ENCODE measurements at places on chromosomes 16 and 17.

DNA sequence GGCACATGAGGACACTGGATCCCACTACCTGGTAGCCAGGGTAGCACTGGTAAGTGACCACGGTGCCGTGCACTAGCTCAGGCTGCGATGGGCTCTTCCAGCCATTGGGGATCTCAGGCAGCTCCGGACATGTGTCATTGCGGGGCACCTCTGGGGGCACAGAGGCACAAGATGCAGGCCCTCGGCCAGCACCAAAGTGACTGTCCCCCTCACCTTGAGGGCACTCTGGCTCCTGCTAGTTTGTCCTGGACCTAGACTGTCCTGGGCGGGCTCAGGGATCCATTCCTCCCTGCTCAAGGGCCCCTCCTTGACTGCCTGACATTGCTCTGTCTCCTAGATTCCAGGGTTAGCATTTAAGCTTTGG is 6.7 kb upstream of the PHF12 start:
- no peak overlapping the region for H3K4me3 ChIP-seq
- no peaks in the 10 kb centered on the region for H3K4me1 ChIP-seq
- DNase-seq: no peak
- H3K27me3 ChIP-seq: no peaks in the 10 kb centered on the region
- no peak overlapping the region for H3K27ac ChIP-seq
- no peaks in the 10 kb centered on the region for H3K36me3 ChIP-seq

DNA sequence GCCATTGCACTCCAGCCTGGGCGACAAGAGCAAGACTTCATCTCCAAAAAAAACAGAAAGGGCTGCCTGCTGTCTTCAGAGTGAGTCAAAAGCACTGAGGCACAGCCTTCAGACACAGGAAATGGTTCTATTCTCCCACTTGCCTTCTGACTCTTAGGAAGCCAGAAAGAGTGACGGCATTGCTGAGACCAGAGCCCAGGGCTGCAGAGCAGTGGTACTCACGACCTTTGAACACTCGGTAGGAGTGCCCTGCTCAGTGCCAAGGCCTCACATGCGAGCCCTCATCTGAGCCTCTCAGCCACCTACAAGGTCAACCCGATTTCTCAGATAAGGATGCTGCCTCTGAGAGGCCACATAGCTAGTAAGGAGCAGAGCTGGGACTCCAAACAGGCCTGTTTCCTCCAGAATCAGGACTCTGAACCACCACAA is 3.5 kb upstream of the ITGAE start:
- no peak for DNase-seq
- peaks cover 9% of the 10 kb centered on the region for H3K36me3 ChIP-seq
- no peaks in the 10 kb centered on the region for H3K4me1 ChIP-seq
- no peak overlapping the region for H3K4me3 ChIP-seq
- H3K27me3 ChIP-seq: no peaks in the 10 kb centered on the region

DNA sequence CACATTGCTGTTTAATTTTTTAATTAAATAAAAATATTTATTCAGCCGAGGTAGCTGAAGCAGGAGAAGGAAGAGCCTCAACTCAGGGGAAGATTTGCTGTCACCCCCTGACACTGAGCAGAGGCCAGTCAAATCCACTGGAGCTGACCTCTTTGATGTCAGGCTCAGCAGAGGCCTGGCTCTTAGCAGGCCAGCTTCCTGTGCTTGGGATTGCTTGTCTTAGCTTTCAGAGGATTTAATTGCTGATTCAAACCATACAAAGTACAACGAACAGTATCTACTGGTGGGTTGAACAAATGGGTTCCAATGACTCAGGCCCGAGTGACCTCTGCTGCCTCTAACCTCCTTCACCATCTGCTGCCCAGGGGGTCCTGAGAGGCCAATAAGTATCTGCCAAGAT is 417.0 kb upstream of the HSBP1 start:
- H3K4me1 ChIP-seq: no peaks in the 10 kb centered on the region
- H3K27me3 ChIP-seq: no peaks in the 10 kb centered on the region
- no peak overlapping the region for H3K4me3 ChIP-seq
- no peak for DNase-seq

- H3K27me3 ChIP-seq: no peaks in the 10 kb centered on the region
- H3K36me3 ChIP-seq: no peaks in the 10 kb centered on the region
- DNase-seq: no peak
- H3K27ac ChIP-seq: no peak overlapping the region
- no peaks in the 10 kb centered on the region for H3K4me1 ChIP-seq
- no peak overlapping the region for H3K4me3 ChIP-seq
These were observed 93.9 kb downstream of the C17orf67 start for GRCh38 chr17:56739776-56740175.

DNA sequence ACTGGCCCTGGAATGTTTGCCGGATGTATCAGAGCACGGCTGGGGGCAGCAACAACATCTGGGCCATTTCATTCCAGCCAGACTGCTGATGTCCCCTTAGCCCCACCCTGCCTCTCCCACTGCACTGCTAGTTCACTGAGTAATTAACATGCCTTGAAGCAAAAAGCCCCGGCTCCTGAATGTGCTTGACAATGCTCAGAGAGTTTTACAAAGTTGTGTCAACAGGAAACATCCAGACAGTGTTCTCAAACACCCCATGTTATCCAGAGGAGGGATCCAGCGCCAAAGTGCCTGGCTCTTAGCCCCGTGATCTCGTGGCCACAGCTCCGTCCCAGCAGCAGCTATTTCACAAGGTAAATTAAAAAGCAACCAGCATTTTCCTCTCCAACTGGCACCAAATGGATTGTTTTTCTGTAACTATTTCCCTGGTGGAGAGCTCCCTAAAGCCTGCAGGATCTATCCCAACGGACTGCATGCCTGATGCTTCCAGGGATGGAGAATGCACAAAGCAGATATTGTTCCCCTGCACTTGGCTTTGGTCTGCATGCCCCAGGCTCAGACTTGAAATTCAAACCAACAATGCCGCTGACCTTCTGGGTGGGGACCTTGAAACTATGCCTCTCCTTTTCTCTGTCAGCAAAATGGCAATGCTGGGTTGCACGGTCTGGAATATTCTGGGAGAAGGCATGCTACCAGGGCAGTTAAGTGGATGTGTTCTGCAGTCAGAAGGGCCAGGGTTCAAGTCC is 115.6 kb upstream of the CDH5 start:
- H3K4me3 ChIP-seq: no peak overlapping the region
- no peak overlapping the region for H3K27ac ChIP-seq
- no peaks in the 10 kb centered on the region for H3K27me3 ChIP-seq

DNA sequence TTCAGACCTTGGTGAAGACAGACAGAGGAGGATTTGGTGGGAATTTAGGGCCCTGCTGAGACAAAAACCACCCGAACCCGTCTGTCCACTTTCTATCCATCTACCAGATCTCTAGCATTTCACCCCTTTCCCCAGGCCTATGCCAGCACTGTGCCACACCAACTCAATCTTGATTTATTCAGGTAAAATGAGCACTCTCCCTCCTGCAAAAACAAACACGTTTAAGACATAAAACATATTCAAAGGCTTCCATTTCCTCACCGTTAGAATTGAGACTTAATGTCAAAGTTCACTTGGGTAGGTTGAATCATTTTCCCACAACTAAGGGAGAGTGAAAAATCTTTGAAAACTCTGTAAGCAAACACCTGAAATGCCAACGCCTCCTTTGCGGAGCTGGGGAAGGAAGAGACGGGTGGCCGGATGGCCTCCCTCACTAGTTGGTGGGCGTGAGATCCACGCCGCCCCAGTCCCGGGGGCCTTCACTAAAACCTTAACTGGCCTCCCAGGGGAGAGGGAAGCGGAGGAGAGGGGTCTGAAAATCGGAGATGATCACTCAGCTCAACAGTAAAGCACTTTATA is 862 bp downstream of the DCAKD start:
- no peaks in the 10 kb centered on the region for H3K36me3 ChIP-seq
- H3K27me3 ChIP-seq: no peaks in the 10 kb centered on the region
- no peak for DNase-seq
- peak overlapping the region; percentile 57 for H3K4me3 ChIP-seq

GRCh38 chr17:27523712-27524111 is 67.5 kb downstream of the KSR1 start:
- no peak for DNase-seq
- no peak overlapping the region for H3K27ac ChIP-seq
- no peak overlapping the region for H3K4me3 ChIP-seq
- no peaks in the 10 kb centered on the region for H3K36me3 ChIP-seq

DNA sequence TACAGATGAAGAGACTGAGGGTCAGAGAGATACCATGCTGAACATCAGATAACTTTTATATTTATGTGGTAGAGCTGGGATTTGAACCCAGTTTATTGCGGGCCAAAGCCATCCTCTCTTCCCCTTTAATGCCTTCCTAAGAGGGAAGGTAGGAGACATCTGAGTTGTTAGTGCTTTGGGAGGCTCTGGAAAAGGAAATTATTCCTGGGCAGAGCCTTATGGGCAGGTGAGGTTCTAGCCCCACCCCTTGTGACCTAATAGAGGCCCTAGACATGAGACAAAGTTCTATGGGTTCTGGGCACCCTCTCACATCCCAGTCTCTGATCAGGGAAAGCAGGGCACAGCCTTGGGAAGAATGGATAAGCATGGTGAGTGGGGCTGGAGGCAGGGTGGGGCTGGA is at the start of gene C17orf50:
C17orf50 (plus strand) TSS at position 301 of the 400 bp plus-strand sequence; CDS start at position 356, 55 bp downstream.
- H3K27me3 ChIP-seq: no peaks in the 10 kb centered on the region
- H3K4me1 ChIP-seq: peaks cover 3% of the 10 kb centered on the region
- no peak for DNase-seq
- no peak within 1 kb of the TSS for H3K4me3 ChIP-seq
- no peak within 1 kb of the TSS for H3K27ac ChIP-seq

GRCh38 chr17:34717092-34717491 is 137.7 kb downstream of the TMEM132E start:
- DNase-seq: no peak
- H3K4me3 ChIP-seq: no peak overlapping the region
- no peaks in the 10 kb centered on the region for H3K36me3 ChIP-seq
- no peaks in the 10 kb centered on the region for H3K4me1 ChIP-seq
- no peaks in the 10 kb centered on the region for H3K27me3 ChIP-seq

DNA sequence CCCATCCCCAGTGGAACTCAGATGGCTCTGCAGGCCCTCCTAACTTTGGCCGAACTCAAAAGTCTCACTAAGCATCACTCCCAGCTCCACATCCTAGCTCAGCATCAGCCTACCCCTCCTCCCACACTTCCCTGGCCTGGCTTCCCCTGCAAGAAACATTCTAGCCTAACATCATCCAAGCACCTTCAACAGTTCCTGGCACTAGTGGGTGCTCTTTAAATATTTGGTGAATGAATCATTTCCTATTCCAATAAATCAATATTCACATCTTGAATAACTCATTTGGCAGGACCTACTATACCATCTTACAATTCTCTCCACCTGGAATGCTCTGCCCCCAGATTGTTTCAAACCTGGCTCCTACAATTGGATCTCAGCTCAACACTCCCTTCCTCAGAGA is 11.0 kb upstream of the BBS2 start:
- no peak overlapping the region for H3K4me3 ChIP-seq
- H3K27me3 ChIP-seq: no peaks in the 10 kb centered on the region
- H3K27ac ChIP-seq: no peak overlapping the region
- no peaks in the 10 kb centered on the region for H3K36me3 ChIP-seq
- DNase-seq: no peak

DNA sequence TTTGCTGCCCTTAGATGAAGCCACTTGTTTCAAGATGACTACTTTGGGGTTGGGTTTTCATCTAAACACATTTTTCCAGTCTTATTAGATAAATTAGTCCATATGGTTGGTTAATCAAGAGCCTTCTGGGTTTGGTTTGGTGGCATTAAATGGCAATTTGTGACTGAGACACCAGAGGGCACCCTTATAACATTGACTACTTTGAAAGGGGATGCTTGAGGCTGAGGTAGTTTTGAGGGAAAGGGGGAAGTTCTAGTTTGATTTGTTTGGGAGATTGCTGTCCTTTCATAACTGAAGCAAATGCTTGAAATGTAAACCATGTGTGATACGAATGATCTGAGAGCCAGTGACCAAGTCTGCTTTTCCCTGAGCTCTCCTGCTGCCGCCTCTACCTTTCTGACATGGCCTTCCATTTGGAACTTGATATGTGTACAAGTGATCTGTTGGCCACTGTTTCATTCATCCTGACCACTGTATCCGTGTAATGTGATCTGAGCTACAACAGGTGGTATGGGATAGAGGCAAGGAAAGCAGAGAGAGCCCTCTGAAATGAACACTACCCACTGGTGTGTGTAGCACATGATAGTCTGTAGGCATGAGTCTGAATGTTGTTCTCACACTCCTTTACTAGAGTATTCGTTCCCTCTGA is 5.8 kb upstream of the RARA start:
- DNase-seq: no peak
- H3K36me3 ChIP-seq: no peaks in the 10 kb centered on the region
- H3K27ac ChIP-seq: no peak overlapping the region
- H3K4me1 ChIP-seq: peaks cover 26% of the 10 kb centered on the region
- H3K27me3 ChIP-seq: no peaks in the 10 kb centered on the region

GRCh38 chr17:8300627-8301242 is 5.5 kb upstream of the SLC25A35 start:
- H3K36me3 ChIP-seq: no peaks in the 10 kb centered on the region
- H3K27ac ChIP-seq: no peak overlapping the region
- no peaks in the 10 kb centered on the region for H3K27me3 ChIP-seq
- DNase-seq: peak; percentile 46
- H3K4me1 ChIP-seq: no peaks in the 10 kb centered on the region

DNA sequence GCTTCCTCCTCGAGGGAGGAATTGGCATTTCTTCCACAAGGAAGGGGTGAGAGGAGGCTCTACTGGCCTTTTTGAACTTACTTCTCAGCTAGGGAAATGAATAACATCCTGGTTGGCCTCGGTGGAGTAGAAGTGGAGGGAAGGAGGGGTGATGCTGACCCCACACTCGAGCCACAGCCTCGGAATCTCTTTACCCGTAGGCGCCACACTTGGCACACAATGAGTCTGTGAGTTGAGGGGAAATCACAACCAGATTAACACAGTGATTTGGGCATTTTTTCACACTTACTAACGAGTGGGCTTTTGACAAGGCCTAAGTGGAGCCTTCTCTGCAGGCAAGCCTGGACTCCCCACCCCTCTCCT is 47.3 kb upstream of the TBX2 start:
- no peaks in the 10 kb centered on the region for H3K4me1 ChIP-seq
- no peak overlapping the region for H3K27ac ChIP-seq
- no peak overlapping the region for H3K4me3 ChIP-seq
- H3K36me3 ChIP-seq: no peaks in the 10 kb centered on the region
- H3K27me3 ChIP-seq: no peaks in the 10 kb centered on the region

DNA sequence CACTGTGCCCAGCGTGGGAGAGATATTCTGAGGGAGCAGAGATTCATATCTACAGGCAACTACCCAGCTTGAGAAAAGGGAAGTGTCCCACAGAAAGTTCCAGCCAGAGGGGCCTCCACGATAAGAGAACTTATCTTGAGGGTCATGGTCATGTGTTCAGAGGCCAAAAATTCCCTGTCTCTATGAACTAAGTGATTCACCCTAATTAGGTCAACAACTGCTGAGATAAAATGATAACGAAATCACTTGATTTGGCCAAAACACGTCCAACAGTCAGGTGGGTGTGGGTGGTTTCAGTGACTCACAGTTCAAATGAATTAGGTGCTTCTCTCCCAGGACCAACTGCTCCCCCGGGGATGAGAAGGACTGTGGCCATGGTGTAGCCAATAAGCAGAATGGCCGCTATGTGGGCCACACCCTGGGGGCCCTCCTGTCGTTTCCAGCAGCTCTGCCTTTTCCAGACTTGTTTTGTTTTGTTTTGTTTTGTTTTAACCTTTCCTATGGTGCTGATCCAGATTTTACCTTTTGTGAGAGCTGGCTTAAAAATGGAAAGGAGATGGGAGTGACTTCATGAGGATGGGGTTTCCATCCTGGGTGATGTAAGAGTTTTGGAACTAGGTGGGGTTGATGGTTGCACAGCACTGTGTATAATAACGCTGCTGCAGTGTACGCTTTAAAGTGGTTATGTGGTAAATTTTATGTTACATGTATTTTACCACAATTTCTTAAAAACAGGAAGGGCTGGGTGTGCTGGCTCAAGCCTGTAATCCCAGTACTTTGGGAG is 8.7 kb downstream of the DNAI2 start:
- H3K4me3 ChIP-seq: no peak overlapping the region
- no peaks in the 10 kb centered on the region for H3K36me3 ChIP-seq
- H3K27ac ChIP-seq: peak overlapping the region; percentile 68
- peak; percentile 46 for DNase-seq
- no peaks in the 10 kb centered on the region for H3K27me3 ChIP-seq

Measured in effector memory CD4-positive, alpha-beta T cell (primary cell).